Foreskin keratinocyte (primary cell): ENCODE measurements at places on chromosomes 16 and 17. TPM values are rescaled to one million over a fixed set of nuclear protein-coding genes. Genes with fewer than 3 reads are reported as not detected.
A peak's percentile ranks its signal among the peaks of the same experiment; 100 is the strongest.

DNA sequence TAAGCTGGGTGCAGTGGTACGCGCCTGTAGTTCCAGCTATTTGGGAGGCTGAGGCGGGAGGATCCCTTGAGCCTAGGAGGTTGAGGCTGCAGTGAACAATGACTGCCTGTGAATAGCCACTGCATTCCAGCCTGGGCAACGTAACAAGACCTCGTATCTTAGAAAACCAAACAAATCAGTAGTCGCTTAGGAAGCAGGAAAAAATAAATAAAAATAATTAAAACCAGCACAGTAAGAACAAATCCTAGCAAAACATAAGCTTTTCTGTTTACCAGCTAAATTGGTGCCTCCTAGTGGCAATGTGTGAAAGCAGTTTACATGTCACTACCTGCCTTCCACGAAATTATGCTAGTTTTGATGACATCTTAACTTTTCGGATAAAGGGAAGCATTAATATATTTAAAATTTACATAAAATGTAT, 1.3 kb downstream of the ARMC5 start:
- no peak for DNase-seq

DNA sequence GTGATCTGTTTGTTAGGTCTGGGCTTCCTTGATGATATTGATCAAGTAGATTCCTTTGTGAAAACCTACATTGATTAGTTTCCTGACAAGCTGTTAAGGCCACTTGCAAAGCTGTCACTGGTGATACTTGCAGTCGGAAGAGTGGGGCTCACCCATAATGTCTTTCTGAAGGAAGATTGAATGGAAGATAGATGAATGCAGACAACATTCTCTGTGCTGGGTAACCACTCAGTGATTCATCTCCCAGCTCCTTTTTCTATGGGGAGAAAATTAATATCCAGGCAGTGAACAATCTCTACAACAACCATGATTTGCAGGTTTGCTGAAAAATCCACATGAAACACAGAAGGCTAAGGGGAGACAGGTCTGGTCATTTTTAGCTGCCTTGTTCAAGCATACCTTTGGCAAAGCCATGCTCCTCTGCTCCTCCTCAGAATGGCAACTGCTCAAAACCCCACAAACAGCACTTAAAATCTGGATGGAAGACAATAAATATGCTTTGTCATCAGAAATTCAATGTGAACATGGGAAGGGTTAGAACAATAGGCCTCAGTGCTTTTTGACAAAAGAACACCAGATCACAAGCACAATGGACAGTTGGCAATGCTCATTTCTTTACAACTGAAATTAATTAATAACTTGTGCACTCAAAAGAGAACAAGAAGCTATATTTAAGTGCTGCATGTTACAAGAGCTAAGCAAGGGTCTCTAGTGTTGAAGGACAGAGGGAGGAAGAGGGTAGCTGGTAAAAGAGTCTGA, 495.4 kb downstream of the TOX3 start:
- DNase-seq, result no peak

Gene C17orf50
- total RNA-seq, result not detected in 2 replicates

- peak; percentile 92 for DNase-seq
Observed at GRCh38 chr17:7579001-7579833, at the start of gene CD68. CD68 (plus strand) TSS chr17:7579638; CDS start chr17:7579678, 40 bp downstream.

- no peak for DNase-seq
Observed at GRCh38 chr16:65376601-65377000, 254.7 kb upstream of the CDH11 start.

GRCh38 chr17:57578608-57579225, 166.4 kb downstream of the CCDC182 start:
- no peak for DNase-seq

Gene C1QTNF8
- total RNA-seq, result not detected in 2 replicates

DNA sequence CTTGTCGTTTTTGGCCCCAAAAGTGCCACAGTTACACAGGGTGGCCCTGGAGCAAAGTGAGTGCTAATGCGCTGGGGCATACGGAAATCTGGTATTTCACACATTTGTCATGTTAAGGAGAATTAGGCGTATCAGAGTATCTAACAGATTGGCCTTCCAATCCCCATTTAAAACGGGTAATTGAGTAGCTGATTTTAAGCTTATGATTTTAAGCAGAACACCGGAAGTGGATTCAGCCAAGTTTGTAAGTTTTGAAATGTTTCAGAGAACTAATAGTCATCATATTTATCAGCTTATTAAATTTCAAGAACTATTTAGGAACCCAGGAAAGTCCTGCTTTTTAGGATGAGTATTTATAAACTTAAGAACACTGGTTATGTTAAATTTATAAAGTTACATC, 19.5 kb downstream of the LRRC75A start:
- no peak for DNase-seq

Gene KRTAP4-1
- not detected in 2 replicates for total RNA-seq

Gene KRT14
- total RNA-seq, result 12,113 and 14,268 TPM in 2 replicates

DNA sequence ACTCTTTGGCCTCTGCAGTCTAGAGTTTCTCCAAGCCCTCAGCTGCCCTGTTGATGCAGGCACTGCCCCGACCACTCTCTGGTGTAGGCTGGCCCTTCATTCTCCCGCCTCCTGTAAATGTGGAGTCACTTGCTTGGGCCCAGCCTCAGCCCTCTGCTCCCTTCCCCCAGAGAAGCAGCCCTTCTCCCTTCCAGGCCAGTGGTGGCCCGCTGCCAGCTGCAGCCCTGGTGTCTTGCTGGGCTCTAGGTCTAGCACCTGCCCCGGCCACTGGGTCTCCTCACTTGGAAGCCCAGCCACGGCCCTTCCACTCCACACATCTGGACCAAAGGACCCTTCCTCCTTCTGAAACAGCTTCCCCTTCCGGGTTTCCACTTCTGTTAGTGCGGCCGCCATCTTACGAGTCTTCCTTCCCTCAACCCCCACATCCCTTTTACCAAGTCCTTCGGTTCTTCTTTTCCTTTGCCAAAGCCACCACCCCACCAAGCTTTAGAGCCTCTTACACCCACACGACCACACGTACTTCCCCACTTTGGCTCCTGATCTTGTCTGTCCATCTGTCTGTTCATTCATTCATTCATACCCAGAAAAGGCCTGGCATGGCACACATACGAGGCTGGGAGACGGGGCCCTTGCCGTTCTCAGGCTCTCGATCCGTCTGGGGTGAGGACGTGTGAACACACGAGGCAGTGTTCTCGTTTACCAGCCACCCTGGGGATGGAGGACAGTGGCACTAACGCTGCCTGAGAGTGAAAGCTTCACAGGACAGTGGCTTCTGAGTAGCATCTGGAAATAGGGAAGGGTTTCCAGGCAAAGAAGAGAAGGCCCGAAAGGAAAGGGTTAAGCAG, 68.0 kb downstream of the ABR start:
- DNase-seq, result no peak

DNA sequence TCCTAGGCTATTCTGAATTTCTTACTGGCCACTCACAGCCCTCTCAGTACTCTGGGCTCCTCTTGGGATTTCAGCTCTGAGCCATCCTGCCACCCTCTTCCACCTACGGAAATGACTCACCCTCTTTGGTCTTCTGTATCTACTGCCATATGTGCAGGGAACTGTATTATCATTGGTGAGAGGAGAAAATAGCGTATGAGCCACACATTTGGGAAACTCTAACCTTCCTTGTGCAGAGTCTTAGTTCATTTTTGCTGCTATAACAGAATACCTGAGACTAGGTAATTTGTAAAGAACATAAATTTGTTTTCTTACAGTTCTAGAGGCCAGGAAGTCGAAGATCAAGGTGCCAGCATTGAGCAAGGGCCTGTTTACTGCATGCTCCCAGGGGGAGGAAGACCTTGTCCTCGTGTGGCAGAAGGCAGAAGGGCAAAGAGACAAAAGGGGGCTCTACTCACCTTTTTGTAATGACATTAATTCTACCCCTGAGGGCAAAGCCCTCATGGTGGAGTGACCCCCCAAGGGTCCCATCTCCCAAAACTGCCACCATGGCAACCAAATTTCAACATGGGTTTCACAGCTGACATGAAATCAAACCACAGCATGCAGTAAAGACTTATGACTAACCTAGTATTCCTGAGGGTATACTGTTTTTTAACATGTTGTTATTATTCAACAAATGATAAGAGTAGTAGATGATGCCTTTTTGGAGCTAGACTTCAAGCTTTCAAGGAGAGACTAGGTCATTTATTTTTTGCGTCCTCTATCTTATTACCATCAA, 191.8 kb downstream of the PRKCA start:
- DNase-seq, result peak; percentile 78

- no peak for DNase-seq
Observed at GRCh38 chr17:1985093-1985492, 40.0 kb downstream of the RTN4RL1 start.

DNA sequence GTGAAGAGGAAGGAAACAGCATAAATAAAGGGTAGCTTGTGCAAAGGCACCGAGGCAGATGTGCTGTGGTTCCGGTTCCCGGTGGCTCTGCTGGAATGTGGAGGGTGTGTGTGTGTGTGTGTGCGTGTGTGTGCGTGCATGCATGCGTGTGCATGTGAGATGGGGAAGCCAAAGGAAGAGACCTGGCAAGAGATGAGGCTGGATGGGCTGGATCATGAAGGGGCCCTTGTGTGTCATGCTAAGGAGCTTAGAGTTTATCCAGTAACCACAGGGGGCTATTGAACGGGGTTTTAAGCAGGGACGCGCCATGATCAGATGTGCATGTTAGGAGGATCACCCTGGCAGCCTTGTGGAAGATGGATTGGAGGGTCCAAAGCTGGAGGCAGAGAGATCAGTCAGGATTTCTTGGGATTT, 8.3 kb downstream of the WSCD1 start:
- no peak for DNase-seq

Gene MGAT5B
- total RNA-seq, result 0.49 and 0.65 TPM in 2 replicates

Gene FZD2
- total RNA-seq, result 11.0 and 12.6 TPM in 2 replicates

DNA sequence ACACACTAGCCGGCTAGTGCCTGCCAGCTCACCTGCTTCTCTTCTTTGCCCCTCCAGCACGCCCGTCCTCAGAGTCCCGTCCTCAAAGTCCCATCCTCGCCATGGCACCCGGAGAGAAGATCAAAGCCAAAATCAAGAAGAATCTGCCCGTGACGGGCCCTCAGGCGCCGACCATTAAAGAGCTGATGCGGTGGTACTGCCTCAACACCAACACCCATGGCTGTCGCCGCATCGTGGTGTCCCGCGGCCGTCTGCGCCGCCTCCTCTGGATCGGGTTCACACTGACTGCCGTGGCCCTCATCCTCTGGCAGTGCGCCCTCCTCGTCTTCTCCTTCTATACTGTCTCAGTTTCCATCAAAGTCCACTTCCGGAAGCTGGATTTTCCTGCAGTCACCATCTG, 3.6 kb downstream of the SCNN1G start:
- DNase-seq, result no peak

Gene KRT36
- not detected in 2 replicates for total RNA-seq

GRCh38 chr17:35051579-35052240, 11.8 kb downstream of the RFFL start:
- no peak for DNase-seq

- DNase-seq, result no peak
Observed at GRCh38 chr17:82285141-82285540, 11.6 kb upstream of the CSNK1D start.

GRCh38 chr17:29162082-29162908, 17.9 kb downstream of the MYO18A start:
- no peak for DNase-seq

- no peak for DNase-seq
Observed at GRCh38 chr17:58335779-58336455, 7.3 kb upstream of the TSPOAP1 start.

GRCh38 chr17:45437465-45438283, 5.0 kb upstream of the ARHGAP27 start:
- no peak for DNase-seq

Gene FBXW10B
- total RNA-seq, result 1.4 and 2.3 TPM in 2 replicates

Gene TMIGD1
- not detected in 2 replicates for total RNA-seq

DNA sequence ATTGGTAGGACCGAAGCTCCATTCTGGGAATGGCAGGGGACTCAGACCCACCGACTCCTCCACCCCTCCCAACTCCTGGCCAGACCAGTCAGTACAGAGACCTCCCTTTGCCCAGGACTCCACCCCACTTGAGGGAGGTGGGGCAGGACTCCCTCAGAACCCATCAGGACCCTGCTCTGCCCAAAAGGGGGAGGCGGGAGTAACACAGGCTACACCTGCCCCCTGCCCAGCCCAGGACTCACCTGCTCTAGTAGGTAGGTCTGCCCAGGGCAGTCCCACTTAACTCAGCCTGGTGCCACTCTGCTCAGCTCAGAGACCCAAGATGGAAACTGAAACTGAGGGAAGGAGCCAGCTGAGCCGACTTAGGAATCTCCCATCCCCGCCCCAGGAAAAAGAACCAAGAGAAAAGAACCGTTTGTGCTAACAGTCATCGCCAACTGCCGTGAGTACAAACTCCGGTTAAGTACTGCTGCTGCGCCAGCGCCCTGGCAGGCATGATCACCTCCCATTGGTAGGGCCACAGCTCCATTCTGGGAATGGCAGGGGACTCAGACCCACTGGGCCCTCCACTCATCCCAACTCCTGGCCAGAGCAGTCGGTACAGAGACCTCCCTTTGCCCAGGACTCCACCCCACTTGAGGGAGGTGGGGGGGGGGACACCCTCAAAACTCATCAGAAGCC, 503 bp downstream of the DHX58 start:
- peak; percentile 62 for DNase-seq

DNA sequence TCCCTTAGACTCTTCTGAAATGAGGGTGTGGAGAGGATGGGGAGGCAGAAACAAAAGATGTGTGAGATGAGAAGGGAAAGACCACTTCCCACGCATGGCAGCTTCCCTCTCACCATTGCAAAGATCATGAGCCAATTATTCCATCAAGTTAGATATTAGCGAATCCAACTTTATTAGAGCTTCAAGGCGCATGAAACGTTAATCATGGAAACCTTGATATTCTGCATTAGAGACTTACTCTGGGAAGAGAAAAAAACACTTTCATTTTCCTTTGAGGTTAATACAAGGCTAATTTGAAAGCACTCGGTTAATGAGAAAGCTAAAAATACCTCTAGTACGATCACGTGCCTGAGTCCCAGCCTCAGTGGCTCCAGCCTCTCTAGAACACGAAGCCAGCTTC, 220.6 kb upstream of the RPL38 start:
- no peak for DNase-seq

Gene WBP2
- 38.6 and 42.2 TPM in 2 replicates for total RNA-seq

DNA sequence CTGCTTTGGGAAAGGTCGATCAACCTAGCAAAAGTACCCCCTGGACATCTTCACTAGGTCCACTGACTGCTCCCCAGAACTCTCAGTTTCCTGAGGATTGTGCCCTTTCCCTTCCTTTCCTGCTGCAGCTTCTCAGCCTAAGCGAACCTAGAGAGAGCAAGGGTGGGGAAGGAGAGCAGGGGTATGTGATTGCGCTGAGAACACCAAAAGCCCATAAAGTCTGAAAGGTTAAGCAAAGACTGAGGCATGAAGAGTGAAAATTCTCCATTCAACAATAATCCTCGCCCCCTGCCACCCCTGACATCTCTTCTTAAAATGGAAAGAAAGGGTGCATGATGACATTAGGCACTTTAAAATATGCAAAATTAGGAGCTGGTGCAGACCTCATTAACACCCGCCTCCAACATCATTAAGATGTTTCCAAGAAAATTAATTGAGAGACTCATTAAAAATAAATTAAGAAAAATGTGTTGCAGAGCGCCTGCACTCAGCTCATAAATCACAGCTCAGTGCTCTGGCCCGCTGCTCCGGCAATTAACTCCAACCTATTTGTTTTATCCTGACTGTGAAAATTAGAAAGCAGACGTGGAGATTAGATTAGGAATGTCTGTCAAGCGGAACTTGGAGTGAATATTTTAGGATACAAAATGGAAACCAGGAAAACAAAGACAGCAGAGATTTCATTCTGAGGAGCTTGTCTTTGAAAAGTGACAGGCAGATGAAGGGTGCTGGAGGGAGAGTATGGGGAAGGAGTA, 49.1 kb upstream of the PMFBP1 start:
- DNase-seq, result no peak
